GM04504 (cell line): ENCODE measurements at places on chromosomes 2 and 18.

- peak; percentile 80 for DNase-seq
Measured at GRCh38 chr2:47016172-47016913, 100.7 kb upstream of the MCFD2 start.

DNA sequence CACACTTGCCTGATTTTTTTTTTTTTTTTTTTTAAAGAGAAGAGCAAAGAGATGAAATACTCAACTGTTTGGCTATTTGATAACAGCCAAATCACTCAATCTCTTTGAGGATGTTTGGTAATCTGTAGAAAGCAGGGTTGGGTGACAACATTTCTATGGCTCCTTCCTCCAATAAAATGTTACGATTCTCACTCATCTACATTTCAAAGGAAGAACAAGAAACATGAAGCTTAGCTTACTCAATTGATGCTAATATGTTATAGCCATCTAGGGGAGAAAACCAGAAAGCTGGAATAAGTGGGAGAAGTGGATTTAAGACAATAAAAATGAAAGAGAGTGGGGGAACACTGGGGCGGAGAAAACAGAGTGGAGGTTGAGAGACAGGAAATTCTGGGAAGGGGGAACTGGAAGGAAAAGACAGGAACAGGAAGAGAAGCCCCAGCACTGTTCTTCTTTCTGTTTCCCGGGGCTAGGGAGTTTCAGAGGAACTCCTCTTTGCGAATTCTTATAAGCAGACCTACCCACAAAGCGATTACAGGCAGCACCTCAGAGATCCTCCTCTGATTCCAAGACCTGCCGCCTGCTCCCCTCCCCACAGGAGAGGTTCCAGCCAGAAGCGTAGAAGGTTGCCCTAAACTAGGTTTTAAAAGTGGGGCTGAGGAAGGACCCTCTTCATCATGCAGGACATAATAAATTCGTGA is 13.3 kb downstream of the ST3GAL5 start:
- DNase-seq = no peak

DNA sequence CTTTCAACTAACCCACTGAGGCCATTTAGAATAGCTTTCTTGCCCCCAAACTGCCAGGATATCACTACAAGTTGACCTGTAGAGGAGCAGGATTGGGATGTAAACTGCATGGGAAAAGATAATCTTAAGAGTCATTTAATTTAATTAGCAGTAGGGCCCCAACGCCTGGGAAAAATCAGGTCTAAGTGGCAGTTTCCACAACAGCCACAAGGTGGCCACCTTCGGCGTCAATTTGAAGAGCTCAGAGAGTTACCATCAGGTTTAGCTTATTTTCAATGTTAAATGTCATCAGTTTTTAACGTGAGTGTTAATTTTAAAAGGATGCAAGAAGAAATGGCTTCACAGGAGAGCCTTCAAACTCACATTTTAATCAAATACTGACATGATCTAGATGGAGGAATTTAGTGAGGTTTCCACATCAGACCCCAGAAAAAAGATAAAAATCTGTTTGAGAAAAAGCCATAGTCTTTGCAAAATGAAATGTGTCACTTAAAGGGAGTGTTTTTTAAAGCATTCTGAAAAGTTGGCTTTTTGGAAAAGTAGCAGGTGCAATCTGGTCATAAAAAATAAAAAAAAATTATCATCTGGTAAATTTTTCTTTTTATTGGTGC is 77.3 kb upstream of the UPP2 start:
- peak; percentile 14 for DNase-seq

DNA sequence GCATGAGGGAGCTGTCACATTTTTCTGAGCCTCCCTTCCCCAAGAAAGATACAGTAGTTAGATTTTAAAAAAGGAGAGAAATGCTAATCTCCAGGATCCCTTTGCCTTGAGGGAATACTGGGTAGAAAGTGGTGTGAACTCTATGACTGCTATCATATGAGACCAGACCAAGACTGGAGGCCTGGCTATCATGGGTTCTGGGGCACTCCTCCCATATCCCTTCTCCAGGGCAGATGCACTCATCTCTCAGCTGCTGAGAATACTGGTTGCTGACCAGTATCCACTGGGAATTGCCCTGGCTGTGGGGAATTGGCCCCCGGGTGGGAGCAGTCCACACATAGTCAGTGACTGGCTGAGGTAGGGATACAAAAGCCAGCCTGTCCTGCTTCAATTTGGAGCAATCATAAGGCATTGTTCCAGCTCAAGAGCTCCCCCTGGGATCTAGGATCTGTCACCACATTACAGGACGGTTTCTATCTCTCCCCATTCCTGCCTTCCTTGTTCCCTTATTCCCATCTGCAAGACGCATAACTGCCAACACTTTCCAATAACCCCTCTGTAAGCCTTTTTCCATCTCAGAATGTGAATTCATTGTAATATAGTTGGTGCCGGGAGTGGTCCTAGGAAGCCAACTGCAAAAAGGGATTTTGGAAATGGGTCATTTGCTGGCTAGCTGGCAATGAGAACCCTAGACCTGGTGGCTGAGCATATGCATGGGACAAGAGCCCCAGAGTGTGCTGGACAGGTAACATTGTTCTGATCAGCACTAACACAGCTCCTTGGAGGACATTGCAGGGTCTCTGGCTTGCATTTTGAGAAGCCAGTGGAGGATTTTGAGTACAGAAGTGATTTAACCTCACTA is 35.4 kb upstream of the REEP1 start:
- peak; percentile 17 for DNase-seq

- no peak for DNase-seq
Measured at GRCh38 chr2:86593266-86593665, 30.0 kb upstream of the CHMP3 start.

DNA sequence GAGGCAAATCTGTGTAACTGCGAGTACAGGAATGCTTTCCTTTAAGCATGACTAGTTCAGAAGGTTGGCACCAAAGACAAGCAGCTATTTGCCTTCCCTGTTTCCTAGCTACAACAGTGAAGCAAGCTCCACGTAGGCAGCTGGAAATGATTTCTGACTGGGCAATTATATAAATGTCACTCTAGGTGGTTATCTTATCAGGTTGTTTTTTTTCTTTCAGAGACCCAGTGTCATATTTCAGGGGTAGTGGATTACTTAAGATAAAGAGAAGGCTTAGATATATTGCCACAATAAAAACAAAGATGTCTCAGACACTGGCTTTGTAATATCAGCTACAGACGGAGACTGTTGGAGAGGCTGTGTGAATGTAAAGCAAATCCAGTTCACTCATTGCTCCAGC is 748.9 kb upstream of the NXPH2 start:
- DNase-seq = no peak

DNA sequence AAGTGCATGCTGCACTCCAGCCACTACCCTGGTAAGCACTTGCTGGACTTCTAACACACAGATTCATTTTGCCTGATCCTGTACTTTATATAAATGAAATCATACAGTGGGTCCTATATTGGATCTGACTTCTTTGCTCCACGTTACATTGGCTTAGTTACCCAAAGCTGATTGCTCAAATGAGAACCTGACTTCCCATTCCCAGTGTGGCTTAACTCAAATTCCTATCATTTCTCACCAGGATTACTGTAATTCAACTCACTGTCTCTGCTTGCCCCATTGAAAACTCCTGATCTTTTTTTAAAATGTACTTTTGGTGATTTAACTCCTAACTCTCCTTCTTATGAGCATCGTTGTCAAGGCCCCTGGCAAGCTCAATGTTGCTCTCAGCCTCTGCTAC is 1.4 kb downstream of the RSAD2 start:
- no peak for DNase-seq

DNA sequence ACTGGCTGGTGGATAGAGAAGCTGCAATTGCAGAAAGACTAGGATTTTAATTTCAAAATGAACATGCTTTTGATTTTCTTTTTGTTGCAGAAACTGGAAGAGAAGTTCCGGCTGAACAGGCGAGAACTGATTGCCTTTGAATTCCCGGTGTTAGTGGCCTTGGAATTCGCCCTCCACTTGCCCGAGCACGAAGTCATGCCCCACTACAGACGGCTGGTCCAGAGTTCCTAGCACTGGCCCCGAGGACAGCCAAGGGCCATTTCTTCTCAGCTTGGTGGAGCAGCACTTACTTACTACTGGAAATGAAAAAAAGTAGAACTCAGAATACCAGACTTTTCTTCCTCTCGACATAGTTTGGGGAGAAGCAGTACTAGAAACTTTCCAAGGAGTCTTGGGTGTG is 121.9 kb downstream of the CABLES1 start:
- no peak for DNase-seq

DNA sequence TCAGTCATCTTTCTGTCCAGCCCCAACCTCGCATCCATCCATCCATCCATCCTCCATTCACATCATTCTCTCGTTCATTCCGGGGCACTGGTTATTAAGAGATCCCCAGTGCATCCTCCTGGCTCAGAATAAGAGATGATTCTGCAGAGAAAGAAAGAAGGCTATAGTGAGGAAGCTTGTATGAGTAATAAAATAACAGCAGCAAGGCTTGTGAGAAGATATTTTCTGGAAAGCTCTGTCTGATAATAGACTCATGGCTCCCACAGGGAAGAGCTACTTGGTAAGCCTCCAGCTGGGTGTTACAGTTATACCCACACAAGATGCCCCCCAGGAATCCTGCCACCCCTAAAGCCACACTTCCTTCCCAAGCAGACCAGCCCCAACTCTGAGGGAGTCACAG is 143.2 kb downstream of the MTCL1 start:
- DNase-seq = no peak

DNA sequence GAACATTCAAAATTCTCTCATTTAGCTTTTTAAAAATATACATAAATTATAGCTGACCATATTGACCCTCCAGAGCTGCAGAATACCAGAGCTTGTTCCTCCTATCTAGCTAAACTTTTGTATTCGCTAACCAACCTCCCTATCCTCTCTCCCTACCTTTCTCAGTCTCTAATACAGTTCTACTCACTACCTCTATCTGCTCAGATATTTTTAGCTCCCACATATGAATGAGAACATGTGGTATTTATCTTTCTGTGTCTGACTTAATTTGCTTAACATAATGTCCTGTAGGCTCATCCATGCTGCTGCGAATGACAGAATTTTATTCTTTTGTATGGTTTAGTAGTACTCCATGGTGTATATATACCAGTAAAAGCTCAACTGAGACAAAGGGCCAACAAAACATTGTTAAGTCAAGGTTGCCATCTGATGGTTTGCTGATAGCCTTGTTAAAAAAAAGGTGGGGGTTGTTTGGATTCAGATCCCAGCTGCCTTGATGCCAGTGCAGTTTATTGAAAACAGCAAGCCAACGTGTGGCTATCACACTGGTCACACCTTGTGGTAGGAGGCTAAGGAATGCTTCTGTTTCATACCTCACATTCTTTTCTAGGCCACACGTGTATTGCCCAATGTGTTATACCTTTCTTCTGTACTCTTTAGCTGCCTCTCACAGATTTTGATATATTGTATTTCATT is 101.5 kb downstream of the VWA3B start:
- no peak for DNase-seq

GRCh38 chr2:197946562-197946961 is 142.2 kb downstream of the PLCL1 start:
- no peak for DNase-seq

DNA sequence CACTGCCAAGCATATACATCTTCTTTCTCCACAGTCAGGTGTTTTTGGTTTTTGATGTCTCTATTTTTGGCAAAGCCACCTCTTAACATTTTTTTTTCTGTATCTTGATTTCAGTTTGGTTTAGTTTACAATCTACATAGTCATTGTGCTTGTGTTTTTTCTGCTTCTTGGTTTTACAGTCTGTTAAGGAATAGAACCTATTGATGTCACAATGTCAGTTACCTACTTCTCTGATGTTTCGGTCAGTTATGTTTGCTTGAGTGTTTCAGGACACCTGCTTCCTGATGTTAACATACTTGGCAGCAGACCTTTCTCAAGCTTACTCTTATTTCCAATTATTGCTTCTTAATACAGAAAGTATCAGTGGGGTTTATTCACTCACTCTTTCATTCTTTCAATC is 253.3 kb downstream of the SPAG16 start:
- no peak for DNase-seq

DNA sequence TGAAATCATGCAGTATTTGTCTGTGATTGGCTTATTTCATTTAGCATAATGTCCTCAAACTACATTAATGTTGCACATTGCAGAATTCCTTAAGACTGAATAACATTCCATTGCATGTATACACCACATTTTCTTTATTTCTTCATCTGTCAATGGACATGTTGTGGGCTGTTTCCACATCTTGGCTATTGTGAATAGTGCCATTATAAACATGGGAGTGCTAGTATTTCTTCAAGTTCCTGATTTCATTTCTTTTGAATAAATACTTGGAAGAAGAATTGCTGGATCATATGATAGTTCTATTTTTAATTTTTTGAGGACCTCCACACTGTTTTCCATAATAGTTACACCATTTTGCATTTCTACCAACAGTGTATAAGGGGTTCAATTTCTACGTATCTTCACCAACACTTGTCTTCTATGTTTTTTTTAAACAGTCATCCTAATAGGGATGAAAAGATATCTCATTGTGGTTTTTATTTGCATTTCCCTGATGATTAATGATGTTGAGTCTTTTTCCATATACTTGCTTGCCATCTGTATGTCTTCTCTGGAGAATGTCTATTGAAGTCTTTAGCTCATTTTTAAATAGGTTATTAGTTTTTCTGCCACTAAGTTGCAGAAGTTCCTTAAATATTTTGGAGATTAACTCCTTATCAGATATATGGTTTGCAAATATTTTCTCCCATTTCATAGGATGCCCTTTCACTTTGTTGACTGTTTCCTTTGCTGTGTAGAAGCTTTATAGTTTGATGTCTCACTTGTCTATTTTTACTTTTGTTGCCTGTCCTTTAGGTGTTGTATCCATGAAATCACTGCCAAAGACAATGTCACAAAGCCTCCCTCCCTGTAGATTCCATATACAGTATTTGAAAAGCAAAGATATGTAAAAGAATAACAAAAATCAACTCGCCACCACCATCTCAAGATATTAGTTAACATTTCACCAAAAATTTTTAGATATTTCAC is 14.6 kb downstream of the FBXO11 start:
- no peak for DNase-seq

DNA sequence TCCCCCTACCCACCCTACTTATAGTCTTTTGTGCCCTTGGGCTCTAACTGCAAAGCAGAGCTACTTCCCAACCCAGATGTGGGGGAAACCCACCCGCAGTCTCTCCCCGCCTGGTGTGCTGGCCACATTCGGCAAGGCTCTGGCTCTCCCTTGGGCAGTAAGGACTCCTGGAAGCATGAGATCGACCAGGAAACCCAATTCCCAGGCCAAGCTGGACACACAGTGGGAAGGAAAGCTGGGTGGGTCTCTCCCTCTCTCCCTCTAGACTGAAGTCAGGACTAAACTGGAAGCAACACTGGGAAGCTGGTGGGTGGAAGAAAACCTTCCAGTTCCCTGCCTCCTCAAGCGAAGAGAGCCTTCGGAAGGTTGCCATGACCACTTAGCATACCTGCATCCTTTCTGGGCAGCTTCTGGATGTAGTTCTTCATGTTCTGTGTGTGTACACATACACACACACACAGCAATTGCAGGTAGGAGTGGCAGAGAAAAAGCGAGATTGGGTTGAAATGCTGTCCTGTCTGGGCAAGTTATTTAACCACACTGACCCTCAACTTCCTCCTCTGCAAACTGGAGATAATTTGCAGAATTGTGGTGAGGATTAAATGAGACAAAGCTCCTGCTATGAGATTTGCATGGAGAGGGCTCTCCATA is 33.9 kb downstream of the ZBTB7C start:
- DNase-seq = no peak
